ENCODE measurements at places on chromosomes 1 and 21. TPM values are rescaled to one million over a fixed set of nuclear protein-coding genes. Genes with fewer than 3 reads are reported as not detected.

Gene TP73
- 0.55 TPM for polyA plus RNA-seq

Gene FHAD1
- polyA plus RNA-seq: 3.7 TPM

Gene PMF1
- 85.0 TPM for polyA plus RNA-seq

GRCh38 chr1:199918196-199918769, 109.2 kb upstream of the NR5A2 start:
- no peak for DNase-seq

- DNase-seq: no peak
Observed at GRCh38 chr1:209756615-209757445, 977 bp downstream of the TRAF3IP3 start.
